Stimulated activated CD4-positive, alpha-beta T cell treated with anti-CD3 and anti-CD28 coated beads, Interleukin-12 subunit alpha, Interleukin-12 subunit beta, amount 100 ng/mL, for 24 hours (primary cell): ENCODE measurements at places on chromosomes 2 and 18.

DNA sequence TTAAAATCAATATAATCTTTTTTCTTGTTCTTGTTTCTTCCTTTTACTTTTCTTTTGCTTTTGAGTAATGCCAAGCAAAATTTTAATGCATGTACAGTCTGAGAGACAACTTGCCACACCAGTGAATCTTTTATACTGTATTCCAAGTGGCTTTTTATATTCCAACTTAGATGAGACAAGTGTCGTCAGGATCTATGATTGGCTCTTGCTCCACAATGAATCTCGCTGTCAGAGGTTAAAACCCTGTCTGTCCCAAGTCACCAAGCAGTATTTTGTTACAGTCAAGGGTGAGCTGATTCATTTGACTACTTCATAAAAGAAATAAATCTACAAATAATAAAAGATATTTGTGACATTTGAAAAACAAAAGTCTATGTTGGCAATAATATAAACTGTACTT, at the start of gene MSTN:
MSTN (minus strand) TSS at position 129 of the 400 bp plus-strand sequence. CDS start 133 bp downstream, outside the sequence.
- no peak for DNase-seq

DNA sequence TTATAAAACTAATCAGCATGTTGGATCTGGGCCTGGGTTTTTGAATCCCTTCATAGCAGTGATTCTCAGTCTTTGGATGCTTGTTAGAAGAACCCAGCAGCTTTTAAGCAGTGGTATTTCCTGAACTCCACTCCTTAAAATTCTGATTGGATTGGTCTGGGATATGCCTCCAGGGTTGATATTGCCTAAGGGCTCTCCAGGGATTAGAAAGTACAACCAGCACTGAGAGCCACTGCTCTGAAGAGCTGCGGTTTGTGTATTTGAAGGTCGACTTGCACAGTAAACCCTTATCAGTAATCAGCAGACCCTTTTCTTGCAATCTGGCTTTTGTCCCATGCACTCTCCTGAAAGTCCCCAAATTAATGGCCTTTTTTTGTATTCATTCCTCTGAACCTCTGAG, 17.0 kb upstream of the RBMS1 start:
- DNase-seq = no peak

GRCh38 chr2:60544954-60545560, 8.4 kb downstream of the BCL11A start:
- DNase-seq = no peak

GRCh38 chr2:202014318-202014717, 19.3 kb upstream of the FZD7 start:
- no peak for DNase-seq

DNA sequence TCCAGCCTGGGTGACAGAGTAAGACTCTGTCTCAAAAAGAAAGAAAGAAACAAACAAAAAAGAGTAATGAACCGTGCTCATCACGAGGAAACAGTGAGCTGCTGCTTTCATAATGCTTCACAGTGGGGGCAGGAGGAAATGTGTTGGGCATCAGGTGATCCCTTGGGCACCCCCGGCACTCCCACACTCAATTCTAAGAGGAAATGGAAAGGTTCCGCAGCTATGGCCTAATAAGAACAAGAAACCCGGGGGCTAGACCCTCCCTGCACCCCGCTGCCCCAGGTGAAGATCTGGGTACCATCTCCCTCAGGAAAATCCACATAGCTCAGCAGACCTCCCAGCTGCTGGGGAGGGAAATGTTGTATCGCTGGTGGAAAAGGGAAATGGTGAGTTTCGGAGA, 118.9 kb downstream of the LPIN1 start:
- no peak for DNase-seq

DNA sequence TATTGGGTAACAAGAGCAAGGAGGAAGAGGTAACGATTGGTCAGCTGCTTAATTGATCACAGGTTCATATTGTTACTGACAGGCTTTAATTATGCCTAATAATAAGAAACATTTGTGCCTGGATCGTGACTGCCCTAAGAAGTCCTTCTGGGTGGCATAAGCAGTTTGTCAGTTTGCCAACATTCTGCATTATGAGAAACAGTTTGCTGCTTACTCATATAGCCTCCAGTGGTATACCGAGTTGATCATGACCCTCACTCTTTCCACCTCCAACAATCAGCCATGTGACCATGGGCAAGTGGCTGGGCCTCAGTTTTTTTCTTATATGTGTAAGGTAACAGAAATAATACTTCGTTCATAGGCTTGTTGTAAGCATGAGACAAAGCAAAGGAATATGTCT, 96.6 kb upstream of the CABLES1 start:
- DNase-seq = no peak

GRCh38 chr2:192044496-192044895, 150.2 kb downstream of the TMEFF2 start:
- DNase-seq = no peak
